GM23248 (cell line): ENCODE measurements at places on chromosomes 2 and 18. TPM values are rescaled to one million over a fixed set of nuclear protein-coding genes. Genes with fewer than 3 reads are reported as not detected.
A peak's percentile ranks its signal among the peaks of the same experiment; 100 is the strongest.

The CD207 gene
- not detected in 2 replicates for total RNA-seq

The NEURL3 gene
- not detected in 2 replicates for total RNA-seq

The IL37 gene
- not detected in 2 replicates for total RNA-seq

GRCh38 chr18:55547705-55548056, 40.3 kb downstream of the TCF4 start:
- DNase-seq = no peak

DNA sequence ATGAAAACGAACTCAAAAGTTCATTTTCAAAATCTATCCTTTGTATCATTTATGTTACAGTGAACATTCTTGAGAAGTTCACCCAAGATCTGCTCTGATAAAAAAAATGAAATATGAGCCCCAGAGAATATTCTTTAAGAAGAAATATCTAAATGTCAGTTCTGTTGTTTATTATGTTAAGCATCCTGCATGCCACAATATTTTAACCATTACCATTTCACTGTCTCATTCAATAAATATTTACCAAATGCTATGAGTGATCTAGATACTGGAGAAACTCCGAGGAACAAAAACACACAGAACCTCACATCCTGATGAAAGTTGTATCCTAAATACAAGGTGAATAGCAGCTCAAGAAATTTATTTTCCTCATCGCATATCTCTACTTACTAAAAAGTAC, 170.2 kb downstream of the ZNF385B start:
- DNase-seq = peak; percentile 8

DNA sequence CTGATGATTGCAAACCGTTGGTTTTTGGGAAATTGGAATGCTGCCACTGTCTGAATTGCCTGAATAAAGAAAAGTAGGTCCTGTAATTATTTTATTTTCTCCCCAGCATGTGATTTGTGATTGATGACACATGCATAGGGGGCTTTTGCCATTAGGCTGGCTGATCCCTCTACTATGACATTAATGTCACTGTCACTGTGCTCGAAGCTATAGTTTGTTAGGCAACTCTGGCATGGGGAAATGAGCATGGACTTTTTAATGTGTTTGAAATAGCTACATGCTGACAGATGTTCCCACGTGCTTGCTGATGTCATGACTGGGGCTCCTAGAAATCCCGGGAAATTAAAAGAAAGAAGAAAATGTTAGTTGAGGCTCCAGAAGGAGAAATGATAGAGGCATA, 99.1 kb downstream of the HRH4 start:
- DNase-seq = no peak

DNA sequence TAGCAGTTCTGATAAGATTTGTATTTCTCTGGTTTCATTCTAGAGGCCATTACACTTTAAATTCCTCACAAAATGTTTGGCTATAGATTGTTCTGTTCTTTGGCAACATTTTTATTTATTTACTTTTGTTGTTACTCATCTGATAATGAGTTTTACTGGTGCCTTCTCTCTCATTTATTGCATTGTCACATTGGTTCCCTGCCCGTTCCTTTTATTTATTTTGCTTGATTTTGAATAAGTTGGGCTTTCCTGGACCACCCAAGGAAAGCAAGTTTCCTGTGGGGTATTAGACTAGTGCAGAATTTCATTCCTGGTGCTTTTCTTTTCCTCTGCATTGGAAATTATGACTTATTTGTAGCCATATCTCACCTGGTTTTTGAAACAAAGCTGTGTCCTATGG, 232.0 kb downstream of the SOCS6 start:
- no peak for DNase-seq

GRCh38 chr2:67650291-67651133, 253.4 kb downstream of the ETAA1 start:
- peak; percentile 95 for DNase-seq

DNA sequence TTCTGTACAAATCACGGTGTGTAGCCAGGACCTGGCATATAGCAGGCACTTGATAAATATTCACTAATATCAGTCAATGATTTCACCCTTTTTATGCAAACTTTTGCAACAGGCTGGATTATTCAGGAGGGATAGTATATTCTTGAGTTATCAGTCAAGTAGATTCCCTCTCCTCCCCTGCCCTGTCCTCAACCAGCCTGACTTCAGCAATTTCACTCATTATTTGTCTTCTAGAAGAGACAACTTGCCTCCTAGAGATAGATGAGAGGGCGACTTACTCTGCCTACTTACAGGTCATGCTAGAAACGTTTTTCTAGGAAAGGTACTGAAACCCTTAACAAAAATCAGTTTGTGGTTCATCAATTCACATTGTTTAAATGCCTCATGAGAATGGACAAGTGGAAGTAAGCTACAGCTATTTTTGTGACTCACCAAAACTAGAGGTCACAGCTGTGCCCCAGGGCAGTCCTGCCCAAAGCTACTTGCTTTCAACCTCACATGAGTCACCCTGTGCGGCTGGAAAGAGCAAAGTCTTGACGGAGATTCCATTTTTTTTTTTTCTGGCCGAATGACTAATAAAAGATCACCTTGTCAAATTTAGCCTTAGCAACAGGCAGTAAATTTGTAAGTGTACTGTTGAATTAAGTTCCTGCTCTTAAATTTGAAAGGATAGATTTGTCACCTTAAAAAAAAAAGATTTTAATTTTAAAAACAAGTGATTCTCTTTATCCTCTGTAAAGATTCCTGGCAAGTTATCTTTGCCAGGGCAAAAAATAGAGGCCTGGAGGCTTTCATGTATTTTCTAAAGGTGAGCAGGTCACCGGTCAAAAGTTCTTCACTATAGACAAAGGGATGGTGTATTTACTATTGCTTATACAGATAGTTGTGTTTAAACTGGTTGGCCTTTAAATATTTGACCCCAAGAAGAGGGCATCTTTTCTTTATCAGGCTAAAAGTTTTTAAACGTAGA, 109.0 kb upstream of the SLC35G4 start:
- peak; percentile 99 for DNase-seq

DNA sequence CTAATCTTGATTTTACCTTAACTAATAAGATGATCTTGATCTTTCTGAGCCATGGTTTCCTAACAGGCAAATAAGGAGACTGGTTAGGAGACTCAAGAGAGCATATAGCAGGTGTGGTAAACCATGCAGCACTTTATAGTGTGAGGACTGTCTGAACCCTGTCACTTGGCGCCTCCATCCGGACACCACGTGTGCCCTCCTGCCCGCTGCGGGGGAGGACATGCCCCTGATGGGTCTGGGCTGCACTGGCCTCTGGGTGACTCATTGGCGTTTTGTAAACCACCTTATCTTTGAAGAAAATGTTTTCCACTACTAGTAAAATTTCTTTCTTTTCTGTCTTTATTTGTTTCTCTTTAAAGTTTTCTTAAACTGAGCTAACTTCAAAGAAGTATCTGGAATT, 131.1 kb downstream of the FMNL2 start:
- no peak for DNase-seq

DNA sequence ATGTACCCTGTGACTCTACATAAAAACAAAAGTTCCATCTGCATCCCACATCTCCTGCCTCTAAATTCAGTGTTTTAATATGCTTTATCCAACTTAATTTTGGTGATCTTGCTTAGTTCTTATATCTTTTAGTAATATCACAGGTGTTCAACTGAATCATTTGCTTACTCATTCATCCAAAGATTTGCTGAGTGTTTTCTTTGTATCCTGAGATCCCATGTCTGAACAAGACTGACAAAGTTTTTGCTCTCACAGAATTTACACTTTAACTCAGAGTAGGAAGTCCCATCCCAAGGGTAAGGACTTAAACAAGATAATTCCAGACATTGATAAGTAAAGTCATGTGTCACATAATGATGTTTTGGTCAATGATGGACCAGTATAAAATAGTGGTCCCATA, 87.0 kb downstream of the FSIP2 start:
- no peak for DNase-seq

DNA sequence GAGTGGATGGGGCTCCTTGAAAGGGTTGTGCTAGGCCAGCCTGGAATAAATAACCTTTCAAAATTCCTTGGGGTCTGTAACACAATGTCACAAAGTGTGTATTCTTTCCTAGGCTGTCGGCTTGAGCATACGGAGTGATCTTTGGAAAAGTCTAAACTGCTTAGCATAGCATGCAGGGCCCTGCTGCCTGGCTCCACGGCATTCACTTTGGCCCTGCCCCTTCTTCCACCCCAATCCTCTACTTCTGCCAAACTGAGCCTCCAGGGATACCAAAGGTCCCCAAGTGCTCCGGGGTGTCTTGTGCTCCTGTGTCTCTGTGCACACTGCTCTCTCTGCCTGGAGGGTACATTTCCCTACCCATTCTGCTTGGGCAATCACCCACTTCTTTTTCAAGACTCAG, 196.1 kb downstream of the LTBP1 start:
- DNase-seq = no peak

DNA sequence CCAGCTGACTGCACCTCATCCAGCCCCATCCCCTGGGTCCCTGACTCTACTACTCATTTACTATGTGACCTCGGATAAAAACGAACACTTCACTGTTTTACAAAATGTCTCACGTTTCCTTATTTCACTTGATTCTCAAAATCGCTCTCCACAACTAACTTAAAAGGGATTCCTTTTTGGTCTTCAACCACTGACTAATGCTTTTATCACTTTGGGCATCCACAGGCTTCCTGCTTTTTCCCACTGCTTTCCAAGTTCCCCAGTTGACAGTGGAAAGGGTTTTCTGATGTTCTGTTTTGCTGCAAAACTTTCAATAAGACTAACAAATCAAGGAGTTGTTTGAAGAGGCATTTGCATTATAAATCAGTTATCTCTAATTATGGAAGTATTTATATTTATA, 24.1 kb downstream of the EIF2AK3 start:
- DNase-seq = peak; percentile 70

GRCh38 chr18:40413160-40413559, 1541.9 kb upstream of the PIK3C3 start:
- DNase-seq = peak; percentile 56
